ENCODE measurements at places on chromosomes 1 and 21.
A peak's percentile ranks its signal among the peaks of the same experiment; 100 is the strongest.

- no peak for DNase-seq
These were observed 570 bp downstream of the KCND3 start for GRCh38 chr1:111988743-111989453.

DNA sequence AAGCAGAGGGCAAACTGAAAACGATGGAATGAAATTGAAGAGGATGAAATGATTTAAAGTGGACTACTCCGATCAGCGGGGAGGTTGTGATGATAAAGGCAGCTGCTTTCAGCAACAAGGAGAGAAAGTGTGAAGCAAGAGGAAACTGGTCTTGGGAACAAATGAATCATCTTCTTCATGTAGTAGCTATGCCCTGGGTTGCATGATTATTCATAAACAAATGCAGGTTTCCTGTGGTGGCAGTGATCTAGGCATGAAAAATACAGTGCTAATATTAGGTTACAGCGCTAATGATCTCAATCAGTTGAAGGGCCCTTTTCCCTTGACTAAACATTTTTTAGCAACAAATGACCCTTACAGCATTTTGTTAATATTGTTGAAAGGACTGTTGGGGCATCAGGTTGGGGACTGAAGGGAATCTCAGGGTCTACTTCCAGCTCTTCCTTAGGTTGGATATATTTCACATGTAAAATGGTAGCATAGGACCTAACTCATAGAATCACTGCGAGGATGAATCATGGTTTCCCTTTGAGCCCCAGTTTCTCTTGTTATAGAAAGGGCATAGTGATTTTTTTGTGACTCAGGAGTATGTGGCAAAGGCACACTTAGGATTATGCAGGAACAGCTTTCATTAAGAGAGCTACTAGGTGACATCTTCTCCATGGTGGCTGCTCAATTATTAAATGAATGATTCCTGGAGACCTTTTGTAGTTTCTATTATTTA lies 1.9 kb upstream of the ZFYVE9 start:
- DNase-seq, result no peak

DNA sequence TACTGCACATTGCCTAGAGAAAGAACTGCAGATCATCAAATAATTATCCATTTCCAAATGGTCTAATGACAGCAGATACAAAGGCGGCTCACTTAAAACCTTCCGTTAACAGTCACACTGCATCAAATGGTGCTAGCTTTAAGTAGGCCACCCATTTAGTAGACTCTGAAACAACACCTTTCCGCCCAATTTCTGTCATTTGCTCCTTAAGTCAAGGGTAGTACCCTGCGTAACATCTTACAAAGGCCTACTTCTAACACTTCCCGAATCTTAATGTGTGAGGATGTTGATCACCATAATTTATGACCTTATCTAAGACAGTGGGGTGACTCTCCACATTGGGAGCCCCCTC lies 692 bp upstream of the RALGPS2 start:
- DNase-seq, result no peak

DNA sequence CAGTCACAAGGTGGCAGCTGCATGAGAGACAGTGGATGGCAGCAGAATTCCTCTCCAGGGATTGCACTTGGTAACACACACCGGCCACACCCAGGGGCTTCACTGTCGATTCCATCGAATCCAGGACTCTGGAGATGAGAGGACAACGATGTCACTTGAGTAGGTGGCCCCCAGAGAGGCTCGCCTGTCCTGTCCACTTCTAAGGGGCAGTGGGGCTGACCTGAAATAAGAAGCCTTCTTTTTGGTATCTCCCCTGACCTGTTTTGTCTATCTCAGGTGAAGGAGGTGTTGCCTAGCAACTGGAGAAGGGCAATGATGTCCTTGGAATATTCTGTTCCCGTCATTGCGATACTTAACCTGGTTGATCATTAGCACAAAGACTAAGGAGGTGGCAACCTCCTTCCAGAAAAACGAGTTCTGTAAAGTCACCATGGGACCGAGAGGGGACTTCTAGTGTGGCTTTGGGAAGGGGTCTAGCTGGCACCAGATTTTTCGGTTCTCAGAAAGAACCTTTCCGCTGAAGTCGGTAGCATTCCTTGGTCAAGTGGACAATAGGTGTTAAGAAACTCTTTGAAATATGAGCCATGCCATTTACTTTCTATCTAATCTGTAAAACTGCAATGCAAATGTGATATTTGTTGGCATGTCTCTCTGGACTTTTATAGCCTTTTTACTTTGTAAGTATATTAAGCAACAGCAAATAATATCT lies 85.2 kb upstream of the TMPRSS2 start:
- no peak for DNase-seq

DNA sequence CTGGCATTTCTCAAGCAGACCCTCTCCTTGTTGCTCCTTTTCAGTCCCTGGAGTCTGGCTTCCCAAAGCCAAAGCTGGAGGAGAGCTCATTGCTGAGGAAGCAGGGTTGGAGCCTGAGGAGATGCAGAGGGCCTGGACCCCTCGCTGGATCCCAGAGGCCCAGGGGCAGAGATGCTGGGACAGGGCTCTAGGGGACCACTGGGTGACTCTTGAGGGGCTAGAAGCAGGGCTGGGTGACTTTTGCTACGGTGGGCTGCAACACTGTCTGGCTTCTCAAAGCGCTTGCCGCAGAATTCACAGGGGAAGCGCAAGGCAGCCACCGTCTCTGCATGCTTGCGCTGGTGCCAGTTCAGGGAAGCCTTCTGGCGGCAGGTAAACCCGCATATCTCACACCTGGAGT lies 8.8 kb downstream of the ZNF692 start:
- no peak for DNase-seq

GRCh38 chr1:160759740-160760139 lies 20.7 kb downstream of the SLAMF7 start:
- DNase-seq, result no peak

GRCh38 chr1:11227106-11228077 lies 35.0 kb downstream of the MTOR start:
- no peak for DNase-seq

GRCh38 chr1:186179231-186179630 lies 195.8 kb downstream of the TPR start:
- DNase-seq, result no peak

DNA sequence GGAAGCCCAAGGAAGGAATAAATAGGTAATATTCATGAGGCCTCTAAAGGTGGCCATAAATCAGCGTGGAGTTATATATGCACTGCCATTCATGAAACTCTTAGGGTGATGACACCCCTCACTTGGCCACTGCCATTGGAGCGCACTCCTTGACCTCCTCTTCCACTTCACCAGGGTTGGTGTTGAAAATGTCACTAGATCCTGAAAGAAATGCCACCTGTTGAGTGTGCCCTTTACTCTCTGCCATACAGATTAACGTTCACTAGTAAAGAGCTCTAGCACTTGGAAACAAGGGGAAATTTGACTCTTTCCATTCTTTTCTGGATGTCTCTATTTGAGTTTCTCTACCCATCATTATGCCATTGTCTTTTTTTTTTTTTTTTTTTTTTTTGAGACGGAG lies 83.5 kb upstream of the GREM2 start:
- DNase-seq, result no peak

DNA sequence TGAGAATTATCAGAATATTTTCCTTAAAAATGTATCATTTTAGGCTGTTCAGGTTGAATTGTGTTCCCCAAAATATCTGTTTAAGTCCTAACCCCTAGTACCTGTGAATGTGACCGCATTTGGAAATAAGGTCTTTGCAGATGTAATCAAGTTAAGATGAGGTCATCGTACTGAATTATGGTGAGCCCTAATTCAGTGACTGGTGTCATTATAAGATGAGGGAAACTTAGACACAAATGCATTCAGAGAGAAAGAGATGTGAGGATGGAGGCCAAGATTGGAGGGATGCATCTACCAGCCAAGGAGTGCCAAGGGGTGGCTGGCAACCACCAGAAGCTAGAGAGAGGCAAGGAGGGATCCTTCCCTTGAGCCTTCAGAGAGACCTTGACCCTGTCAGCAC lies 4.1 kb downstream of the RAB4A start:
- no peak for DNase-seq

DNA sequence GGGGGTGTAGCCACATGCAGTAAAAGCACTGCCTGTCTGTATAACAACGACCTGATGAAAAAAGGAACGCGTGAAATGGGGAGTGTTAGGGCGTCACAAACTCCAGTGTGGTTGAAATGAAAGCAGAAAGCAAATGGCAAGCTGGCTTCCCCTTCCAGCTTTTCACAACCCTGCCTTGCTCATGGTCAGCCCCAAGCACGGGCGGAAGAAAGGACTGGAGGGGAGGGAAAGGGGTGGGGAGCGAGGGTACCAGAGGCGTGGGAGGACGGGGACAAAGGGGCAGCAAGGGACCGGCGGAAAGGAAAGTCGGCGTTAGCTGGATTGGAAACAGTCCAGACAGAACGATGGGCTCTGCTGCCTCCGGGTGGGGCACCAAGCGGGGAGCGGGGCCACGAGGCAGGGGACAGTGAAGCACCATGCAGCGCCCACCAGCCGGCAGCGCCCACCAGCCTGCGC lies 9.6 kb downstream of the VPS26C start:
- DNase-seq, result no peak

- no peak for DNase-seq
These were observed 621.7 kb downstream of the MATN1 start for GRCh38 chr1:30101487-30102227.

DNA sequence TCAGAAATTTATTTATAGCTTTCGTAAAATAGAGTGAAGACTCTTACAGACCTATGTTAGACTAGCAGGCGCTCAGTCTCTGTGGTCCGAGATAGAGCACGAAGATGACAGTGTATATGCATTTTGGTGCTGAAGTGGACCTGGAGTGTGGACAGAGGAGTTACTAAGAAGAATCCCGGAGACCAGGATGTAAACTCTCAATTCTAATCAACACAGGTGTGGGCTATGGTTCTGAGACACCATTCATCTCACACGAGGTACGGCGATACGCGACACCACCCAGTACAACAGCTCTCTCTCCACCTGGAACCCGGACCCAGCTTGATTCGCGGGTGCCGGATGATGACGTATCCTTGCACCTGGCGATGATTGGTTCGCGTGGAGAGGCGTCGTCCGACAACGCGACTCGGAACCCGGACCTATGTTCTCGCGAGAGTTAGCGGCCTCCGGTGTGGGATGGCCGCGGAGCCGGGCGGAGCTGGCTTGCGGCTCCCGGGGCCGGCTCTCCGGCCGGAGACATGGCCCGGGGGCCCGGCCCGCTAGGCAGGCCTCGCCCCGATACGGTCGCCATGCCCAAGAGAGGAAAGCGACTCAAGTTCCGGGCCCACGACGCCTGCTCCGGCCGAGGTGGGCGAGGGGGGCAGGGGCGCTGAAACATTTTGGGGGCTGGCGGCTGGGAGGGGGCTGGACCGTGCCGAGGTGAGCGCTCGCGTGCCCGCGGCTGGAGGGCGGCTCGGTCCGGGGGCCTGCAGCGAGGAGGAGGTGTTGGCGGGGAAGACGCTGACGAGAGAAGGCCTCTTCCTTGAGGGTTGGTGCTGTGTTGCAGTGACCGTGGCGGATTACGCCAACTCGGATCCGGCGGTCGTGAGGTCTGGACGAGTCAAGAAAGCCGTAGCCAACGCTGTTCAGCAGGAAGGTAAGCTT lies at the start of gene TMEM183A:
TSS of gene TMEM183A (plus strand) at position 427 of the 924 bp plus-strand sequence. CDS start at position 519, 92 bp downstream.
- peak; percentile 71 for DNase-seq

All from cortex of kidney (tissue), 1 donor.